Stimulated activated CD4-positive, alpha-beta T cell treated with anti-CD3 and anti-CD28 coated beads, Interleukin-15, amount 100 ng/mL, for 1 hour (primary cell): ENCODE measurements at places on chromosomes 12 and 14.
A peak's percentile ranks its signal among the peaks of the same experiment; 100 is the strongest.

GRCh38 chr14:66701813-66702212, 193.9 kb downstream of the GPHN start:
- DNase-seq, result no peak

DNA sequence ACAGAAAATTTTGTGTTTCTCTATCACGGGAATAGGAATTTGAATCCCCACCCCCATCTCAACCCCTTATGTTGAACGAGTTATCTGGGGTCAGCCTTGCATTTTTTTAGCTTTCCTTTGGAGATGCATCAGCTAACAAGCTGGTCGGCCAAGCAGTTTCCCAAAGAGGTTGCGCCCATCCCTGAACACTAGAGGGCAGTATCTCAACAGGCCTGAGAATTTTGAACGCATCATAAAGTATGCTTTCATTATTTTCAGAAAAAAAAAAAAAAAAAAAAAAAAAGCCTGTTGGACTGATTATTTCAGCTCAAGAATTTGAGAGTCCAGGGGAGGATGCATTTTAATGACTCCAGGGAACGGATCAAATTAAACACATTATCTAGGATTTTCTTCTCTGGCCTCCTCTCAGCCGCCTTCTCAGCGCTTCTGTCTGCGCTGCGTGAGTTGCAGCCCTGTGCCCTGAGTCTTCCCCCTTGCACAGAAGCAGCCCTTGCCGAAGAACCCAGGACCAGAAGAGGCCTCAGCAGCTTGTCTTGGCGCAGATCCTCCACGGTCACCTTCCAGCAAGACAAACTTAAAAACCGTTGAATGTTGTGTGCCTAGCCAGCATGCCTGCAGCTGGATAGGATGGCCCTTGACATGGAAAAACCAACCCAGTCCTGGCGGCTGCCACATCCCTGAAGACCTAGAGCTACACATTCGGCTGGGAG, 76.6 kb upstream of the GZMB start:
- peak; percentile 17 for DNase-seq

DNA sequence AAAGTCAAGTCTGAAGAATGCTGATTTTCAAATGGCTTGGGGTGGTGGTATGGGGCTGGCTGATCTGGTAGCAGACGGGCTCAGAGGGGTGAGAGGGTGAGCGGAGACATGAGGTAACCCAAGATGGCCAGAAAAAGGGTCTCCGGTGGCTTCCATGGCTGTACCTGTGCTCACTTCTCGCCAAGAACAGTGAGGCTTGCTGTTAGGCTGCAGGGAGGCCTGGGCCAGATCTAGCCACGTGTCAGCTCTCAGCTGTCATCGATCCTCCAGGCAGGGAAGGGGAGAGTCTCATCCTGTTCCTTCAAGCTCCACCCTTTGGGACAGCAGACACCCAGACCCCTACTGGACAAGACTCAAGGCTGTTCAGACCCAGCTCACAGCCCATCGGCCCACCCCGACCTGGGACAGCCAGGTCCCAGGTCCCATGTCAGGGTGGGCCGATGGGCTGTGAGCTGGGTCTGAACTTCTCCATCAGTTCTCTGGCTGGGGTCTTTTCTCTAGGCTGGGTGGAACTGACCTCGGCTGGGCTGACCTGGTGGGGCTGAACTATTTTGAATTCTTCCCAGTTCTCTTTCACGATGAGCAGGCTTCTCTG, 9.0 kb downstream of the LRTM2 start:
- no peak for DNase-seq

- no peak for DNase-seq
These were observed 363 bp upstream of the LMO3 start for GRCh38 chr12:16606201-16606849.

- DNase-seq, result no peak
These were observed 9.3 kb downstream of the TNFAIP2 start for GRCh38 chr14:103132381-103133209.

DNA sequence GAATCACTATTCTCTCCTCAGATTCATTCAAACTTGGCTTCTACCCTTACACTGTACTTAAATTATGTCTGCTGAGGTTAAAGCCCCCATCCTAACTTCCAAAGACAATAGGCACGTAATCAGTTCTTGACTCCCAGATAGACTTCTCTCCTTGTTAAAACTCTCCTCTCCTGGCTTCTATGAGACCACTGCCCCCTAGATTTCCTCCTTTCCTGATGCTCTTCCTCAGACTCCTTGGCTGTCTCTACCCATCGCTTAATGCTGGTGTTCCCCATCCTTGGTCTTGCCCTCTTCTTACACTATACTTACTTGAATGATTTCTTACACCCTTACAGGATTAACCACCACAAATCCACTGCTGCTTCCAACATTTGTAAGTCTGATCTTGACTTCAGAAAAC, 32.8 kb downstream of the TC2N start:
- DNase-seq, result no peak

- DNase-seq, result no peak
These were observed 39.0 kb upstream of the C12orf75 start for GRCh38 chr12:105291531-105291930.

DNA sequence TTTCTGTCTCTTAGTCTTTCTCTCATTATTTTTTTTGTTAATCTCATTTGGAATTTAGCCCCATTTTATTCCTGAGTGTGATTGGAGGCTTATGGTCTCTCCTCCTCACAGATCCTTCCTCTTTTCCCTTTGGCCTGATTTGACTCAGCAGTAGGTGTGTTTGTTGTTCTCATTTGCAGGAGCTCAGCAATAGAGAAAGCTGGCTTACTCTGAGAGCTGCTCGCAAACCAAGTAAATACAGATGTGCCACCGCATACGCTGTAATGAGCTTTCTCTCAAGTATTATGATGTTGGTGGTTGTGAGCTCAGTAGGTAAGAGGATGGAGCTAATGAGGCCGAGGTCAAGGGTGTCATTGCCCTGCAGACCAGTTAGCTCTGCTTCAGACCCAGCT, 206.5 kb downstream of the ETV6 start:
- DNase-seq, result no peak

DNA sequence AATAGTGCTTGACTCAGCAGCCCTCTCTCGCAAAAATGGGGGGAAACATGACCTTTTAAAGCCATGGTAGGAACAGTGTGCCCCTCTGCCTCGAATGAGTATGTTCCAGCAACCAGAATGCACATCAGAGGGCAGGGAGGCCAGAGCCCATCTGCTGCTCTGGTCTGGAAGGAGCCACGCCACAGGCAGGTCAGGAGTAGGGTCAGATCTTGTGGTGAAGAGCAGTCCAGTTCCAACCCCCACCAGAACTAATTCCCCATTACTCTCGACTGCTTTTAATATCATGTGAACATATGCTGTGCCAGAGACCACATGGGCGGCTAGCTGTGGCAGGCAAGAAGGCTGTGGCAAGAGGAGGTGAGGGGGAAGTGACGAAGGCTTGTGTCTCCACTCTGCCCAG, 34.6 kb upstream of the TMX1 start:
- no peak for DNase-seq

GRCh38 chr14:86646696-86647690, 1117.0 kb downstream of the FLRT2 start:
- no peak for DNase-seq

DNA sequence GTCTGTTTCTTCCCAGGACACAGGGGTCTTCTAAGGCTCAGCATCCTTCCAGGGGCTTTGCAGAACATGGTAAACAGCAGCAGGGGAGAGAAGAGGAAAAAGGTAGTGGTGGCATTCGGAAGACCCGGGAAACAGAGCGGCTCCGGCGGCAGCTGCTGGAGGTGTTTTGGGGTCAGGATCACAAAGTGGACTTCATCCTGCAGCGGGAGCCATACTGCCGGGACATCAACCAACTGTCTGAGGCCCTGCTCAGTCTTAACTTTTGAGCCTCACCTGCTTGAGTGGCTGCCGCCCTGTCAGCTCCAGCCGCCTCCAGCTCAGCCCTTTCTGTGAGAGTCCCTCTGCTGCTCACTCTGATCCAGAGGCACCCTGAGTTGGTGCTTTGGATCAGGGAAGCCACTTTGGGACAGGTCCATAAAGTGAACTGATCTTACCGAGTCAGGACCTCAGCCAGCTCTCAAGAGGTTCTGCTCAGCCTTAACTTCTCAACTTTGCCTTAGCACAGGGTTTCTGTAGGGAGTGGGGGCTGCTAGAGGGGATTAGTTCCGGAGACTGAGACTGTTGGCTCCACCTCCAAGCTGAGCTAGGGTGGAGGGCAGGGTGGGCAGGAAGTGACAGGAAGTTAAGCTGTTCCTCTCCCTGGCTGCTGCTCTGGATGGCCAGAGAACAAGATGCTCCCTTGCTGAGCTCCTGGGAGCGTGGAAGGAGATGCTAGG, 5.4 kb downstream of the SDR39U1 start:
- DNase-seq, result no peak

DNA sequence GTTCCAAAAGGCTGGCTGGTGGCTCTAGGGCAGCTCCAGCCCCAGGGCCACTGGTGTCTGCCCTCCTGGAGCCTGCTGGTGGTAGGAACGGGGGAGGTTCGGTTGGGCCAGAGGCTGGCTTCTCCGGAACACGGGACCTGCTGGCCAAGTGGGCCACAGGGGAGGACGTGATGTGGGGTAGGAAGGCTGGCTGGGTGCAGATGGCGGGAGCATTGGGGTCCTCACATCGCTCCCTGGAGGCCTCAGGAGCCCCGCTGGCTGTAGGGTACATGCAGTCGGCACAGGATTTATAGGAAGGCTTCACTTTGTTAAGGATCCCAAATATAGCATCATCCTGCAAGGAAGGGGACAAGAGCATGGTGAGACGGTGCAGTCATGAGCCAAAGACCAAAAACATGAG, 57.6 kb upstream of the CORO1C start:
- DNase-seq, result no peak

- DNase-seq, result no peak
These were observed 12.7 kb downstream of the ASB2 start for GRCh38 chr14:93963692-93964091.

DNA sequence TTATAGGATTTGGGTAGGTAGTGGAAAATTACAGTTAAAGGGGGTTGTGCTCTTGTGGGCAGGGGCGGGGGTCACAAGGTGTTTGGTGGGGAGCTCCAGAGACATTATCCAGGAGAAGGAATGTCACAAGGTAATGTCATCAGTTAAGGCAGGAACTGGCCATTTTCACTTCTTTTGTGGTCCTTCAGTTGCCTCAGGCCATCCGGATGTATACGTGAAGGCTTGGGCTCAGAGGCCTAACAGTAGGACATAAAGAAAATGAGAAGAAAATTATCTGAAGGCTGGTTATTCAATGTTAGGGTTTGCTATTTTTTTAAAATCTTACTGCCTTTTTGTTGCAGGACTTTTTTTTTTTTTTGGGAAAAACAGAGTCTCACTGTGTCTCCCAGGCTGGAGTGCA, 2.5 kb upstream of the PSEN1 start:
- no peak for DNase-seq

DNA sequence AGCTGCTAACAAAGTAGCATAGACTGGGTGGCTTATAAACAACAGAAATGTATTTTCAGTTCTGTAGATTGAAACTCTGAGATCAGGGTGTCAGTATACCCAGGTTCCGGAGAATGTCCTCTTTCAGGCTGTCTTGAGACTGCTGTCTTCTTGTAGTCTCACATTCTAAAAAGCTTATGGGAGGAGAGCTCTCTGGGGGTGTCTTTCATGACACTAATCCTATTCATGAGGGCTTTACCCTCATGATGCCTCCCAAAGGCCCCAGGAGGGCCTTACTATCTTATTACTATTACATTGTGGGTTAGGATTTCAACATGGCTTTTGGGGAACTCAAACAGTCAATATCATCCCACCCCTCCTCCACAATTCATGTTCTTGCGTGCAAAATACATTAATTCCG, 94.3 kb downstream of the AEBP2 start:
- DNase-seq, result no peak

- DNase-seq, result no peak
These were observed 18.0 kb upstream of the CTDSP2 start for GRCh38 chr12:57864442-57865083.

- no peak for DNase-seq
These were observed 14.8 kb downstream of the MMP14 start for GRCh38 chr14:22850944-22851764.

GRCh38 chr14:72731252-72732020, 162.5 kb downstream of the DPF3 start:
- DNase-seq, result no peak

DNA sequence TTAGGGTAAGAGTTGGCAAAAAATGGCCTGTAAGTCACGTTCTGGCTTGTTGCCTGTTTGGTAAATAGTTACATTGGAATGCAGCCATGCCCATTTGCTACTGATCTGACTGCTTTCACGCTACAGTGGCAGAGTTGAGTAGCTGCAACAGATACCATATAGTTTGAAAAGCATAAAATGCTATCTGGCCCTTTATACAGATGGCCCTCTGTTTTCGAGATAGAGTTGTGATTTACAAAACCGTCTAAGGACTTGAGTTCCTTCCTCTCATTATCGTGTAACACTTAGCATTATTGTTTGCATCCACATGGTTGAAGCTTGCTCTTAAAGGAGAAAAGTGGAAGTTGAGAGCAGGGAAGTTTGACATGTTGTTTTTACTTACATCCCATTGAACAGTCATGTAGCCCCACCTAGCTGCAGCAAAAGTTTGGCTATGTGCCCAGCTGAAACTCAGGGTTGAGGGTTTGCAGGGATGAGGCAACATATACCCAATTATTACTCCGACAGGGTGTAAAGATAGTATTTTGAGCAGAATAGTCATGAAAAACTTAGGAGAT, 11.3 kb upstream of the SCFD1 start:
- no peak for DNase-seq

DNA sequence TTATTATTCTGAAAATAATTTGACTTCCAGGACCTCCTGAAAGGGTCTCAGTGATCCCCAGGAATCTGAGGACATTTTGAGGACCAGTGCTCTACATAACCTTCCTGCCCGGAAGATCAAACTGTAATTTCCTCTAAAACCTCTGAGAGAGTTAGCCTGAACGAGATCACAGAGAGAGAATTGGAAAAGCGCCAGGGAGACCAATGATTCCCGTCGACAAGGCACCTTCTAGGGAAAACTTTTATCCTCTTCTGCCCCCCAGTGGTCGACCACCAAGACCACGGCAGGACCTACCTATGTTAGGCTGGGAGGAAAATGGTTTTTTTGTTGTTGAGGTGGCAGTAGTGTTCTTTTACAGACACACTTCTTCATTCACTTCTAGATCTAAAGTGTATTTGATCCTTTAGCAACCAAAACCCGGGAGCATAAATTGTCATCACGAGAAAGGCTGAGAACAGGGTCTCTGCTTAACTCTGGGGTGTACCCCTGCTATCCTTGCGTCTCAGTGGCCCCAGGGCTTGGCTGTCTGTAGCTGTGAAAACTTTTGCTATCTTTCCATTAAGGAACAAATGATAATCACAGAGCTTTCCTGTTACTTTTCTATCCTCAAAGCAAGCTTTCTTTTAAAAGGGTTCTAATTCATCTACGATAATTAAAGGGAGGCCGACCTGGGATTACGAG, 62.9 kb upstream of the NID2 start:
- DNase-seq, result no peak

GRCh38 chr14:76695263-76695920, 65.9 kb upstream of the VASH1 start:
- DNase-seq, result no peak

- DNase-seq, result no peak
These were observed 480.3 kb downstream of the BCL11B start for GRCh38 chr14:98791661-98792060.

- DNase-seq, result no peak
These were observed 26.8 kb upstream of the LYZ start for GRCh38 chr12:69321351-69321750.
